ENCODE measurements at places on chromosomes 4 and X. TPM values are rescaled to one million over a fixed set of nuclear protein-coding genes. Genes with fewer than 3 reads are reported as not detected.

DNA sequence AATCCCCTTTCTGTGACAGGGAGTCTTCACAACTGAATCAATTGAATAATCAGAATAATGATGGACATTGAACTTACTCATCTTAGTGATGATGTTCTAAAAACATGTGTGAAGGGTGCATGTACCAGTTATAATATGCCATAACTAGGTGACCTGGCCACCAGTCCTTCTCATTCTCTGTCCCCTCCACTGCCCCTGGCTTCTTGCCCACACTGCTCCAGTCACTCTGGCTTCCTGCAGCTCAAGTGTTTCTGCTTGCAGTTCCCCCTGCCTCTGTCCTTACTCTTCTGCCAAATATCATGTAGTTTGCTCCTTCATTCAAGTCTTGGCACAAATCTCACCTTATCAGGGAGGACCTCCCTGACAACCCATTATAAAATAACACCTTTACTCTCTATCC is 168.1 kb upstream of the SLC7A11 start:
- H3K4me1 ChIP-seq = no peaks in the 10 kb centered on the region
- H3K36me3 ChIP-seq = no peaks in the 10 kb centered on the region
- no peak for DNase-seq
- no peak overlapping the region for H3K27ac ChIP-seq
- H3K4me3 ChIP-seq = no peak overlapping the region

NEXMIF gene
- 0.82 TPM for total RNA-seq

RHOH gene
- 1.6 TPM for total RNA-seq

USP11 gene
- 20.7 TPM for total RNA-seq

GRCh38 chrX:103779141-103779789 is 2.6 kb downstream of the PLP1 start:
- H3K36me3 ChIP-seq = no peaks in the 10 kb centered on the region
- no peak overlapping the region for H3K27ac ChIP-seq
- no peak overlapping the region for H3K4me3 ChIP-seq

DNA sequence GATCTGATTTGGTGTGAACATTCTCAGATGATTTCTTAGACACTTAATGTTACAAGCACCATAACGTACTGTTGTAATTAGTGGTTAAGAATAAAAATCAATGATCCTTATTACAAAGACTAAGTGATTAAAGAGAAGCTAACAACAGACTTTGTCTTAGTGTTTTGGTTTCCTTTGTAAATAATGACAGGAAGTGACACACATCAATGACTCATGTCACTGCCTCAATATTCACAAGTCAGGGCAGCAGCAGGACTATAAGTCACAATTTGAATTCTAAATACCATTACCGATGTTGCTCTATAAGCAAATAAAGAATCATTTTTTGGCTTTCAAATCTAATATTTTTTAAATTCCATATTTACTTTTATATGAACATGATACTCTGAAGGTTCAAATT is 115.8 kb upstream of the FAT4 start:
- no peaks in the 10 kb centered on the region for H3K27me3 ChIP-seq
- H3K27ac ChIP-seq = no peak overlapping the region
- no peaks in the 10 kb centered on the region for H3K36me3 ChIP-seq

ADH1B gene
- 46.1 TPM for total RNA-seq

DNA sequence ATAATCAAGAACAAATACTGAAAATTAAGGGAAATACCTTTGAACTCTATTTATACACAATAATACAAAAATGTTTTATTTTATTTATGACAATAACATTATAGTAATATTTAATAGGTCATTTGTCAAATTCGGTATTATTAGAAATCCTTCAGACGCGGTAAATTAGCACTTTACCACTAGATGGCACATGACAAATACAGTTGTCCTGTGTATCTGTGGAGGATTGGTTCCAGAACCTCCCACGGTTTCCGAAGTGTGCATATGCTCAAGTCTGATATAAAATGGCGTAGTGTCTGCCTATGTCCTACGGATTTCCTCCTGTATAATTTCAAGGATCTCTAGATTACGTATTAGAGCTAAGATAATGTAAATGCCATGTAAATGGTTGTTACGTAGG is 8.1 kb upstream of the LINC00632 start:
- no peak overlapping the region for H3K4me3 ChIP-seq
- H3K27ac ChIP-seq = no peak overlapping the region
- no peaks in the 10 kb centered on the region for H3K36me3 ChIP-seq
- no peaks in the 10 kb centered on the region for H3K4me1 ChIP-seq

DNA sequence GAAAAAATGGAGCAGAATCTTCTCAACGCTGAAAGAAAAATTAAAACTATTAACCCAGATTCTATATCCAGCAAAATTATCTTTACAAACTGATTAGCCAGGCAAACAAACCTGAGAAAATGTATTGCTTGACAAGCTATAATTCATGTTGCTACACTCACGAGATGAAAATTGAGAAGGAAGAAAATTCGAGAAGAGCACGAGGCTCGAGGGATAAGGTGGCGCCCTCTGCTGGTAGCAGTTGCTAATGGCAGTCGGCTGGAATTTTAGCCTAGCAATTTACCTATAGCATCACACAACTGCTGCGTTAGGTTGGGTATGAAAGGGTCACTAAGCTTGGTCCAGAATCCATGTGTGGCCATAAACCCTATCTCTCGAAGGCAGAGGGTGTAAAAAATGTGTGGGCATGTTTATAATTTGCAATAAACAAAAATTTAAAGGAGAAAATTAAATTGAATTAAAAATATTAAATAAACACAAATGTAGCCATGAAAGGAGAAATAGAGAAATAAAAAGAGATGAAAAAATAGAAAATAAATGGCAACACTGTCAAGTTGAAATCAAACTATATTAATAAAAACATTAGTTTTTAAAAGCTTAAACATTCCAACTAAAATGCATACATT is 126.6 kb downstream of the PPP4R3C start:
- no peaks in the 10 kb centered on the region for H3K4me1 ChIP-seq
- no peak overlapping the region for H3K27ac ChIP-seq
- H3K36me3 ChIP-seq = no peaks in the 10 kb centered on the region
- DNase-seq = peak; percentile 33
- no peak overlapping the region for H3K4me3 ChIP-seq

REPS2 gene
- total RNA-seq = 22.7 TPM

DNA sequence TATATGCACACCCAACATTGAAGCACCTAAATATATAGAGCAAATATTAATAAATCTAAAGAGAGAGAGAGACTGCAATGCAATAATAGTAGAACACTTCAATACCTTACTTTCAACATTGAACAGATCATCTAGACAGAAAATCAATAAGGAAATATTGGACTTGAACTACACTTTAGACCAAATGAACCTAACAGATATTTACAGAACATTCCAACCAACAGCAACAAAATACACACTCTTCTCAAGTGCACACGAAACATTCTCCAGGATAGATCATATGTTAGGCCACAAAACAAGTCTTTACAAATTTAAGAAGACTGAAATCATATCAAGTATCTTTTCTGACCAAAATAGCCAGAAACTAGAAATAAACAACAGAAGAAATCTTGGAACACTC is 66.6 kb downstream of the CD99L2 start:
- H3K4me1 ChIP-seq = no peaks in the 10 kb centered on the region
- no peaks in the 10 kb centered on the region for H3K36me3 ChIP-seq
- DNase-seq = no peak
- H3K27me3 ChIP-seq = no peaks in the 10 kb centered on the region
- H3K27ac ChIP-seq = no peak overlapping the region
- no peak overlapping the region for H3K4me3 ChIP-seq

SMIM10 gene
- 1.4 TPM for total RNA-seq

GRCh38 chrX:2374086-2374485 is 126.7 kb downstream of the DHRSX start:
- no peak overlapping the region for H3K27ac ChIP-seq
- no peaks in the 10 kb centered on the region for H3K4me1 ChIP-seq
- H3K27me3 ChIP-seq = no peaks in the 10 kb centered on the region
- no peak for DNase-seq
- no peaks in the 10 kb centered on the region for H3K36me3 ChIP-seq
- H3K4me3 ChIP-seq = no peak overlapping the region

GRIA2 gene
- not detected for total RNA-seq

GRCh38 chr4:54423066-54423465 is 194.0 kb downstream of the PDGFRA start:
- H3K4me3 ChIP-seq = no peak overlapping the region
- no peak overlapping the region for H3K27ac ChIP-seq
- no peaks in the 10 kb centered on the region for H3K36me3 ChIP-seq
- no peaks in the 10 kb centered on the region for H3K4me1 ChIP-seq

CENPVL1 gene
- not detected for total RNA-seq

GRCh38 chr4:183256756-183257385 is 63.2 kb downstream of the CLDN22 start:
- H3K4me1 ChIP-seq = no peaks in the 10 kb centered on the region
- no peaks in the 10 kb centered on the region for H3K36me3 ChIP-seq
- no peaks in the 10 kb centered on the region for H3K27me3 ChIP-seq
- no peak for DNase-seq
- H3K27ac ChIP-seq = no peak overlapping the region

DNA sequence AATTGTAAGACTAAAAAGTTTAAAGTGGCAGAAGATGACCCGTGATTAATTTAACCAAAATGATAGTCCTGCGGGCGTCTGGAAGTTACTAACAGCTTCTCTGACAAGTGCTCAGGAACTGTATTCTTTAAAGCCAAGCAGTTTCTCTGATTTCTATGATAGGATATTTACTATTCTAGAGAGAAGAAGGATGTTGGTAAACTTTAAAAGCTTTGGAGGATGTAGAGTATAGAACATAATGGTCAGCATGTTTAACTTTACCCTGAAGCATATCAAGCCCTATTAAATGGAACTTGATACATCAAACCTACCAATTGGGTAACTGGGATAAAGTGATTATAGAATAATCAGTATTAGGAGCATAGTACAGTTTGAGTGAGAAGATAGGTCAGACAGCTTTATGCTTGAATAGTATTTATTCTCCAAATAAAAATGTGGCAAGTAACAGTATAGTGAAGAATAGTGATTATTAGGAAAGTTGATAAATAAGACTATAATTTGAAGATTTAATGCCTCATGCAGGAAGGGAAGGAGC is 1.8 kb downstream of the STIM2 start:
- no peak for DNase-seq
- no peak overlapping the region for H3K27ac ChIP-seq
- H3K4me3 ChIP-seq = peak overlapping the region; percentile 67
- no peaks in the 10 kb centered on the region for H3K27me3 ChIP-seq
- no peaks in the 10 kb centered on the region for H3K36me3 ChIP-seq

DNA sequence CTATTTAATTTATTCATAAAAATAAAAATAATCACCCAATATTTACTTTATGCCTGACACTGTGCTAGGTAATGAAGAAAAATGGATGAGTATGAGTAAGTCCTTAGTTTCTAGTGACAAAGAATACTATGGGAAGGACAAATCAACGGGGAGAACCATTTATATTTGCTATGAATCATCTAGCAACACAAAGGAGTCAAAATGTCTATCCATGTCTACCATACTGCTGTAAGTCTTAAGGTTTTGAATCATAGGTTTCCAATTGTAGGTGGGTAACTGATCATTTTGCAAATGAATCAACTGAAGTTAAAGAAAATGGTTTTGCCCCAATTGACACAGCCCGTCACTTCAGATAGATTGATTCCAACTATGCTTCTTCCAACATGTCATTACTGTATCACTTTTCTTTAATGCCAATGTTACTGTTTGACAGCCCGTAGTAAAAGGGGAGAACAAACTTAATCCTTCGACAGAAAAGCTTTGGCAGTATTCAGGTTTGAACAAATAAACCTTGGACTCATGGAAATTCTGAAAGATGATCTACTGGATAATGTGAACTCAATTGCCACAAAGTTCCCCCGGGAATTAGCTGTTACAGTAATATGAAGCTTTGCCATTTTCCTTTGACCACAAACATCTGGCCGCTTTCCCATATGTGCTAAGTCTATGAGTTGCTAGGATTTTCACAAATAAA is 3.2 kb downstream of the TDO2 start:
- H3K4me1 ChIP-seq = no peaks in the 10 kb centered on the region
- H3K27ac ChIP-seq = no peak overlapping the region
- H3K36me3 ChIP-seq = no peaks in the 10 kb centered on the region
- DNase-seq = no peak
- H3K4me3 ChIP-seq = no peak overlapping the region

GRCh38 chr4:76960014-76960413 is 10.5 kb downstream of the SEPTIN11 start:
- no peaks in the 10 kb centered on the region for H3K27me3 ChIP-seq
- no peaks in the 10 kb centered on the region for H3K36me3 ChIP-seq
- no peak for DNase-seq

GRCh38 chrX:40688929-40689328 is 41.6 kb upstream of the CXorf38 start:
- no peaks in the 10 kb centered on the region for H3K27me3 ChIP-seq
- no peaks in the 10 kb centered on the region for H3K36me3 ChIP-seq
- H3K4me3 ChIP-seq = no peak overlapping the region
- no peak overlapping the region for H3K27ac ChIP-seq

MID2 gene
- total RNA-seq = 6.3 TPM

NPY2R gene
- total RNA-seq = 1.2 TPM

MAD2L1 gene
- total RNA-seq = 35.9 TPM

PRKG2 gene
- total RNA-seq = 1.8 TPM

DNA sequence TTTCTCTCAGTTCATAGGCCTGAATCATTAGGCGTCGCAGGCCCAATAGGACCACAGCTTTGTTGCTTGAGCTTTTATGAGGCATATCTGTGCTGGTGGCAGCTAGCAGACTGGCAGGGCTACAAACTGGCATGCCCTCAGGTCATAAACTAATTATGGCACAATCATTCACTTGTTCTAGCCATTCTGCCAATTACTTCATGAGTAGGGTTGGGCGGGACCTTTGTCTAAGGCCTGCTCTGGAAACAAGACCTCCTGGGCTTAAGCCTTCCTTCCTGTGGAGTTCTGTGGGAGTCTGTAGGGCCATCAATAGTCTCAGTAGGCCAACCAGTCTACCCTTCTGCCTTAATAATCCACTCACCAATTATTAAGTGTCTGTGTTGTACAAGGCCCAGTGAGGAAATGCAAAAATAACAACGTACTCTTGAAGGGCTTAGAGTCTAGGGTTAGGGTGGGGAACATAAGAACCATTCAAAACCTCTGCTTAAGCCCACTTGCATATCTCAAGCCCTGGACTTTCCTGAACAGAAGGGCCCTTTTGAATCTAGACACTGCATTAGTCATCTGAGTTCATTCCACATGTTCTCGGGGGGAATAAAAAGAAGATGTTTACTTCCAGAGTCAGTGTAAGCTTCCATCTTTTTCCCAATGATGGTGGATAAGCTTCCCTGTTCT is 44.5 kb downstream of the SHROOM4 start:
- DNase-seq = peak; percentile 75
- H3K27me3 ChIP-seq = no peaks in the 10 kb centered on the region
- no peaks in the 10 kb centered on the region for H3K36me3 ChIP-seq
- no peak overlapping the region for H3K4me3 ChIP-seq
- peak overlapping the region; percentile 29 for H3K27ac ChIP-seq
- H3K4me1 ChIP-seq = peaks cover 6% of the 10 kb centered on the region

DNA sequence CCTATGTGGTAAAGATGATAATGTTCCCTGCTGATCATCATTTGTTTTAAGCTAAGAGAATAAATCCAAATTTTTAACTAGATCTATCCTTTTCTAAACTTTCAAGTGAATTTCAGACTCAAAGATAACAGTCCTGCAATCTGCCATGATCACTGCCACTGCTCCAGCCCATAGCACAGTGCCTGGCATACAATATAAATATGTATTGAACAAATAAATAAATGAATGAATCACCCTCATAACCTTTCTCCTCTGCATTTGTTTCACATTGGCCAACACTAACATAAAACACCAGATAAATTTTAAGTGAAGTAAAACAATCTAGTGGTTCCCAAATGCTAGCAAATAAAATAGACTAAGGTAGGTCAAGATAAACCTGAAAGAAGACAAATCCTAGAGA is 439.0 kb downstream of the GPM6A start:
- no peaks in the 10 kb centered on the region for H3K27me3 ChIP-seq
- no peaks in the 10 kb centered on the region for H3K4me1 ChIP-seq
- no peak overlapping the region for H3K27ac ChIP-seq
- no peaks in the 10 kb centered on the region for H3K36me3 ChIP-seq
- H3K4me3 ChIP-seq = no peak overlapping the region

- DNase-seq = peak; percentile 63
- H3K4me3 ChIP-seq = peak overlapping the region; percentile 54
- no peaks in the 10 kb centered on the region for H3K36me3 ChIP-seq
Observed at GRCh38 chr4:151407466-151408379, 1.3 kb upstream of the FHIP1A start.

Data from colonic mucosa (tissue), 4 donors.